Right atrium auricular region (tissue), 2 donors: ENCODE measurements at places on chromosomes 7 and 10. TPM values are rescaled to one million over a fixed set of nuclear protein-coding genes. Genes with fewer than 3 reads are reported as not detected.

The MYOZ1 gene
- 51.0 TPM for total RNA-seq

The NKX1-2 gene
- not detected for total RNA-seq

The GPR37 gene
- total RNA-seq: not detected

The TRIM50 gene
- total RNA-seq: not detected

The IL2RA gene
- 0.30 TPM for total RNA-seq

The TECPR1 gene
- 13.9 TPM for total RNA-seq

The HECW1 gene
- not detected for total RNA-seq

The HDAC9 gene
- 28.0 TPM for total RNA-seq

The INMT gene
- 88.9 TPM for total RNA-seq
